ENCODE measurements at places on chromosomes 5 and 9.
A peak's percentile ranks its signal among the peaks of the same experiment; 100 is the strongest.

- no peak for DNase-seq
These were observed 988 bp downstream of the OXCT1 start for GRCh38 chr5:41869151-41869723.

DNA sequence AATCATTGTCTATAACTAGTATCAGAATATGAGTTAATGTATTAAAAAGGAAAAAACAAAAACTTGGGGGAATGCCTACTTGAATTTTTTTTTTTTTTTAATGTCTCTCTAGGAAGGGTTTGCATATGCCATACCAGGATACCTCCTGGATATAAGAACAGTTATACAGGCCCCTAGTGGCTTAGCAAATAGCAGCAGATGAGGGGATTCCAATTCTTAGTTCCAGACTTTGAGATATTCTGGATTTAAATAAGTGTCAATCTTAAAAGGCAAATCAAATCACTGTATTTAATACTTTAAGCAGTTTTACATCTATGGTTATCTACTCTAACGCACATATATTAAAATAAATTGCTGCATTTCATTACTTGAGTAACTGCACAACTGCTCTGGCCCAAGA is 1055.5 kb upstream of the DMAC1 start:
- DNase-seq = no peak

DNA sequence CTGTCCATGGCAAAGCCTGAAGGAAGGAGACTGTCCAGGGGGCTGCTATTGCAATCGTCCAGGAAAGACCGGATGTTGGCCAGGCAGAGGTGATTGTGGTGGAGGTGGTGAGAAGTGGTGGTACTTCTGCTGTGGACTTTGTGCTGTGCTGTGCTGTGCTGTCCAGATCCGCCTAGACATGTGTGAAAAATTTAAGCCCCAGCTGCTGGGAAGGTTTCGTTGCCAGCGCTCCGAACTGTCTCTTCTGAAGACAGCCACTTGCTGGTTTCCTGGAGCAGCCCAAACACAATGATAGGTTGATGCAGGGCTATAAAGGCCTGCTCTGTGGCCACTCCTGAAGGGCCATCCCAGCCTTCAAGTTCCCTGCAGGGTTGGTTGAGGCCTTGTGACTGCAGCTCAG is 223.0 kb upstream of the MPDZ start:
- DNase-seq = no peak

DNA sequence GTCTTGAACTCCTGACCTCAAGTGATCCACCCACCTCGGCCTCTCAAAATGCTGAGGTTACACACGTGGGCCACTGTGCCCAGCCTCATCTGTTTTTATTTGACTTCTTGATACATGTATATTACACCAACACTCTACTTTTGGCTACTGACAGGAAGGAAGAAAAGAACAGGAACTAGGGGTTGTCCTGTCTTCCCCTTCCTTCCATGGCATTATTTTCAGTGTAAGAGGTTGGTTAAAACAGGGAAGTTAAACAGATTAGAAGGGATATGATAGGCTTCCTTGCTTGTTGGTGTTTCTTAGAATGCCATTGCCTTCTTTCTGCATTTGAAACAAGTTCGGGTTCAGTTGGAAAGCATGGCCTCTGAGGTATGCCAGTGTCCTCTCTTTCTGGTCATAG is 312.8 kb downstream of the NDUFS4 start:
- DNase-seq = no peak

DNA sequence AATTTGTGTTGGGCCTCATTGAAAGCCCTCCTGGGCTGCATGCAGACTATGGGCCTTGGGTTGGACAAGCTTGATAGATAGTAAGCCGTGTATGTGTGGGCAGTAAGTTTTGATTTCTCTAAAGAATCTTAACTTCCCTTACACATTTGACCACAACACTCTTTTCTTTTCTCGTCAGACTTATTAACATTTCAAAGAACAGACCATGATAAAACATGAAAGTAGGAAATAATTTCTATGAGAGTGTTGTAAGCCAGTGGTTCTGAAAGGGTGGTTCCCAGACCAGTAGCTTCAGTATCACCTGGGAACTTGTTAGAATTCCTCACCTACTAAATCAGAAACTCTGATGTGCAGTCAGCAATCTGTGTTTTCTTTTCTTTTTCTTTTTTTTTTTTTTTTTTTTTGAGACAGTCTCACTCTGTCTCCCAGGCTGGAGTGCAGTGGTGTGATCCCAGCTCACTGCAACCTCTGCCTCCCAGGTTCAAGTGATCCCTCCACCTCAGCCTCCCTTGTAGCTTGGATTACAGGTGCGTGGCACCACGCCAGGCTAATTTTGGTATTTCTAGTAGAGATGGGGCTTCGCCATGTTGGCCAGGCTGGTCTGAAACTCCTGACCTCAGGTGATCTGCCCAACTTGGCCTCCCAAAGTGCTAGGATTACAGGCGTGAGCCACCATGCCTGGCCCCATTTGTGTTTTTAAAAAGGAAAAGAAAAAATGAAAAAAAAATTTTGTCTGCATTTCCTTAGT is 20.0 kb upstream of the GCNT1 start:
- DNase-seq = no peak

- DNase-seq = no peak
These were observed 13.4 kb downstream of the IRF1 start for GRCh38 chr5:132476876-132477781.

- DNase-seq = no peak
These were observed 81.2 kb downstream of the MRPS27 start for GRCh38 chr5:72238712-72239445.

DNA sequence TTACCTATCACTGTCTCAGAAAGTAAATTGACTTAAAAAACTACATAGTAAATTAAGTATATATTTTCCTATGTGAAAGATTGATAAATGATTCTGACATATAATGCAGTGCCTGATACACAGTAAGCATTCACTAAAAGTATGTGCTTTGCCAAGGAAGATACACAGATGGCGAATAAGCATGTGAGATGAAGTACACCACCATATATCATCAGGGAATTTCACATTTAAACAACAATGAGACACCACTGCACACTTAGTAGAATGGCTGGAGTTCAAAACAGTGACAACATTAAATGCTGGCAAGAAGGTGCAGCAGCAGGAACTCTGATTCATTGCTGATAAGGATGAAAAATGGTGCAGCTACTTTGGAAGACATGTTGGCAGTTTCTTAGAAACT is 1118.8 kb downstream of the DTWD2 start:
- DNase-seq = no peak

DNA sequence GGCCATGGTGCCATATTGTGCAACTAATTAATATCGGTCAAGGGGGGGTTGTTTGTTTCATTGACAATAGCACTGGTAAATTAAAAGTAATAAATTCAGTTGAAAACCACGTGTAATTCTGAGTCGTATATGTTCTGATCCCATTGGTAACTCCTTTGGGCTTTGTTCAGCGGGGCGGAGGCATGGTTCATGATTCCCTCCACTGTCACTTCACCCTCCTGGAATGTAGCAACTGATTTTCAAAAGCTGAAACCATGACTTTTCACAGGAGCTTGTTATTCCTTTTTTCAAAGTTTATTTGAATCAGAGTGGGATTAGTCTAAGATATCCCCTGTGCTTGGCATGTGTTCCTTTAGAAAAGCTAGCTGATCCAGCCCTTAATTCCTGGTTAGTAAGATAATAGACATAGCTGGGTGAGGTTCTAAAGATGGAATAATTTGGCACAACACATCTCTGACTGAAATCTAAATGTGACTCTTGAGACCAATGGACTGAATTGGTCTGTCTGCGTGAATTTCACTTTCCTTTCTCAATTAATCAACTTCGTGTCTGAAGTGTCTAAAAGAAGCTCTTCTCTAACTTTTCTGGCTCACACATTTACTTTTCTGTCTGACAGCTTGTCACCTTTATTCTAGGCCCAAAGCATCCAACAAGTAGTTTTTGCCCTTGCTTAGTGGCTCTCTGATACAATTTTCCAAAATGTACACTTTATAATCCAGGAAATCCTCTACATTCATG is 185.7 kb upstream of the VCAN start:
- no peak for DNase-seq

DNA sequence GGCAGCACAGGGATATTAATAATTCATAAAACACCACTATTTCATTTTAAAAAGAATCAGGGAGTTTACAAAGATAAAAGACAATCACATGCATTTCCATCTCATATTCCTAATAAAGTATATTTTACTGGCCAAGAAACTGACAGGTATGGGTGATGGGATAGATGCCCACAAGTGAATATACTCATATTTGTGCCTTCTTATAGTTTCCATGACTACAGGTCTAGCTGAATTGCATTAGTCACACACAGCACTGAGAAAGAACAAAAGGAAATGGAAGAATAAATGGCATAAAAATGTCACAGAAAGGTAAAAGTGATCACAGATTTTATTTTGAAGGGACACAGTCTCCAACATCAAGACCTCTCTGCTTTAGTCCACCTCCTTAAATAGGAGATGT is 193.5 kb downstream of the PLK2 start:
- no peak for DNase-seq

DNA sequence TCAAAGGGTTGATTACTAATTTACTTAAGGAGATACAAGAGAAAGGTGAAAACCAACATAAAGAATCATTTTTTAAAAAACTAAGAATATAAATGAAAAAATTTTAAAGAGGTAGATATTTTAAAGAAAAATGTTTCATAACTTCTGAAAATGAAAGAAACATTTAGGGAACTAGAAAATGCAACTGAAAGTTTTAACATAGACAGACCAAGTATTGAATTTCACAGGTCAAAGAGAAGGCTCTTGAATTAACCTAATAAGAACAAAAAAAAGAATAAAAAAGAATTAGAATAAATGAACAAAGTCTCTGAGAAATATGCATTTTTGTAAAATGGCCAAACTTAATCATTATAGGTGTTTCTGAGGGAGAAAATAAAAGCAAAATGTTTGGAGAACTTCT is 16.1 kb upstream of the FAM174A start:
- no peak for DNase-seq

- DNase-seq = no peak
These were observed 682.2 kb upstream of the CTNND2 start for GRCh38 chr5:12586406-12586805.

DNA sequence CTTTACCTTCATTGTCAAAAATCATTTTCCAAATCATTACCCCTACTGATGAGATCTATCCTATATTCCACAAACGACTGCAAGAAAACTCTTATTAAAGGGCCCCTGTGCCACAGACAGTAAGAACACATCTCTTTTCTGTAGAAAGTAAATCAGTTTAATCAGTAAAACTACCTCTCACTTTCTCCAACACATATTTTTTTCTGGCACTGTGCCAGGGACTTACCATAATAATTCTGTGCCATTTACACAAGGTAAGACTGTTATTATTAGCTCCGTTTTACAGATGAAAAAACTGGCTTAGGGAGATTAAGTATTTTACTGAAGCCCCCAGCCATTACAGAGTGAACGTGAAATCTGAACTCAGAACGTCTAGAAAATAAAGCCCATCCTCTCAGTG is 587.0 kb upstream of the COX7C start:
- no peak for DNase-seq

- no peak for DNase-seq
These were observed 193.8 kb upstream of the ZNF618 start for GRCh38 chr9:113682297-113682771.

- DNase-seq = peak; percentile 73
These were observed 2.4 kb downstream of the SAPCD2 start for GRCh38 chr9:137067860-137068538.

GRCh38 chr5:32461441-32462120 is 17.0 kb upstream of the ZFR start:
- DNase-seq = no peak

DNA sequence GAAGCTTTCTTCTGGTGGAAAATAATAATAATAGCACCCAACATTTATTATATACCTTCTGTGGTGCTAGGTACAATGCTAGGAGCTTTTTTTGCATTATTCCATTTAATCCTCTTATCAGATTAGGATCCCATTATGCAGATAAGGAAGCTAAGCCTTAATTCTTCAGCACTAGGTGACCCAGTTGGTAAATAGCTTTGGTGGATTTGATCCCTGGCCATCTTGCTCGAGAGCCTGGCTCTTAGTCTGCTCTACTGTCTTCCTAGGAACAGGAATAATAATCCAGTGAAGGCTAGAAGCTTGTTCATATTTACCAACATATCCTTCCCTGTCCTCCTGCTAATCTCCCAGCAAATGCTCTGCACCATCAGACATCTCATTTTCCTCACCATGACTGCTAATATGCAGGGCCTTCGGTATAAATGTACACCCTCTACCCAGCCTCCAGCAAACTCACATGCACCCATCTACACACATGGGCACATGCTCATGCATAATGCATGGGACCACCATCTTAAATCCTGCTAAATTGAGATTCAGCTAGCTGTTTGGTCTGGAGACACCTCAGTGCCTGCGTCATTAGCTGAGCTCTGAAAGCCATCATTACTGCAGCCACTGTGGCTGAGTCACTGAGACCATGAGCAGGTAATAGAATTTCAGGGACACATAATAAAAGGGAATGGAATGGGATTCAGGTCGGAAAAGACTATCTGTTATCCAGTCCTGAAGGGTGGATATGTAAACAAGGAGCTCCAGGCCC is 87.5 kb downstream of the TRIM32 start:
- no peak for DNase-seq

GRCh38 chr5:91122651-91123050 is 260.5 kb downstream of the ARRDC3 start:
- DNase-seq = no peak

DNA sequence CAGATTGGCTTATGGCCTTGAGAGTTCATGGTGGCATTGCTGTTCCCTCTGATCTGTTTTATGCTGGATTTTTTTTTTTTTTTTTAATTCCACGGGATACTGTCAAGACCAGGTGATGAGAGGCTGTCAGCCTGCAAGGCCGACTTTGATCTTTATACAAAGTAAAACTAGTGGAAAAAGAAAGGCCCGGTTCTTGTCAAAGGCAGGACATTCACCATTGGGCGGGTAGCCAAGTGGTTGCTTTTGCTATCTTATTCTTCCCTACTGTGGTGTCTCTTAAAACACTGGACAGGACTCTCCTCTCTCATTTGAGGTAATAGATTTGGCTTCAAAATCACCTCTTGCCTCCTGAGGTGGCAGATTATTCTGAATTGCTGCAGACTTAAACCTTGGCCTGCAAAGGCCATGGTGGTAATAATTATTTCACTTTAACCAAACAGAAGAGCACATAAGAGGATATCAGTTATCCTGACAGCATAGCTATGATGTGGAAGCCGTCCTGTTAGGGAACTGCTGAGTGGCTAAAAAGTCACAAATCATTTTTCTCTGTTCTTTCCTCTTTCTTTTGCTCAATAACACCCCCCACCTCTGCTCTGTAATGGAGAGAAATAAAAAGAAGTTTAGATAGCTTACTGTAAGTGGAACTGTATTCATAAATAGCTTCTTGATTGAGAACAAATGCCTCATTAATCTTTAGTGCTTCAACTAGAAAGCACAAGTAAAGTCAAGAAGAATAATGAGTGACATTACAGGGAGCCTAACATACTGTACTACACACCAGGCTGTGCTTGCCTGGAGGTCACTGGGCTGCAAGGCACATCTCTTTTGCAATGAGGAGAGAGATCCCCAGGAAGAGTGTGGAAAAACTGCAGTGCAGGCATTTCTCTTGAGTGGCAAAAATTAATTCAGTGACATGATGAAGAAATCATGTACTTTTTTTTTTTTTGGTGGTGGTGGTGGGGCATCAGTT is 275.6 kb downstream of the KDM4C start:
- no peak for DNase-seq

GRCh38 chr5:79023348-79023747 is 38.2 kb upstream of the ARSB start:
- DNase-seq = no peak

- no peak for DNase-seq
These were observed 287.8 kb upstream of the ISL1 start for GRCh38 chr5:51095486-51095885.

Data from activated T-helper 1 cell treated with anti-CD3 and anti-CD28 coated beads, Interleukin-2, amount 50 U/mL, for 16 hours (primary cell).